ENCODE measurements at places on chromosomes 1 and 21.

DNA sequence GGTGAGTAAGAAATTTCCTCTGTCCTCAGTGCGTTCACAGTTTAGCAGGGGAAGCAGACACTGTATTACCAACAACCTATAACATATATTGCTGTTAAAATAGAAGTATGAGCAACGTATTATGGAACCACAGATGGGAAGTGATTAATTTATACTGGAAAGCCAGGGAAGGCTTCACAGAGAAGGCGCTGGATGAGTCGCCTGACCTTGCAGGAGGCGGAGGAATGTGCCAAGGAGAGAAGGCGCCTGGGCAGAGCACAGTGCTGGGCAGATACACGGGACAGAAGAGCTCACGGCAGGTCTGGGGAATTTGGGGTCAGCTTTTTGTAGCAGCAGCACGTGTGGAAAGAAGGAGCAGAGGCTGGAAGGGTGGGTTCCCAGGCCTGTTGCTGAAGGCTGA lies 116.3 kb downstream of the DHRS3 start:
- no peak for DNase-seq

DNA sequence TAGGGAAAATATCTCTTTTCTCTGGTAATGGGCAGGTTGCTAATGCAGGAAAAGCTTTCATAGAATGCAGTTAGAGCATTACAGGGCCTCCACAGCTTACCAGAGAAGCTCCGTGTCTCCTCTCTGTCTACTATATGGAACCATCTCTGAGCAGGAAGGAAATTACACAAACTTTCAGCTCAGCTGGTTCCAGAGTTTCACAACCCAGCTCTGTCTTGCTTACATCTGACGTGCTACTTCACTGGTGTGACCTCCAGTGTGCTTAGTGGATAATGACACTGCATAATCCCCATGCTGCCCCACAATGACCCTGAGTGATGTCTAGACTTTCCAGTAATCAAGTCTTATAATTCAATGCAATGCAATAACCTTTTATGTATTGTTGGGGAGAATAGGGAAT lies 4.3 kb upstream of the FGGY start:
- peak; percentile 88 for DNase-seq

GRCh38 chr1:183980951-183981525 lies 56.5 kb downstream of the COLGALT2 start:
- no peak for DNase-seq

DNA sequence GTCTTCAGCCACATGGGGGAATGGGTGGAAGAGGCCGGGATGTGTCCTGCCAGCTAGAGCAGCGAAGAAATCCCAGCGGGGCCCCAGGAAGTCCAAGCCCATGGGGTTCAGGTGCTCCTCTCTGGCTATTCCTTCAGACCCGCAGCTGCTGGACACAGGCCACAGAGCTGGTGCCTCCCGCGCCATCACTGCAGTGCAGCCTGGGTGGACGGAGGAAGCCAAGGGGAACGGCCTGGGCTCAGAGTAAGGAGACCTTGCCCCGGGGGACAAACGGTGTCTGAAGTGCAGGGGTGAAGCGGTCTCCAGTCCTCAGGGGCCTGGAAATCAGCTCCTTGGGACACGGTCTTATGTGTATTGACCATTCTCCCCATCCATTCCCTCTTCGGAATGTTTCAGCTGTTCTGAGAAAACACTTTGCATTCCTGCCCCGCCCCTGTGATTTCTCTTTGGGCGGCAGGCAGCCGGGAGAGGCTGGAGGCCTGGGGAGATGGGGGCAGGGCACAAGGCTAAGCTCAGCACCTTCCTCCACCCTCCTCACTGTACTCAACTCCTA lies 18.4 kb downstream of the MTHFR start:
- DNase-seq = no peak

- no peak for DNase-seq
These were observed 13.1 kb downstream of the PRKAA2 start for GRCh38 chr1:56658254-56658653.

DNA sequence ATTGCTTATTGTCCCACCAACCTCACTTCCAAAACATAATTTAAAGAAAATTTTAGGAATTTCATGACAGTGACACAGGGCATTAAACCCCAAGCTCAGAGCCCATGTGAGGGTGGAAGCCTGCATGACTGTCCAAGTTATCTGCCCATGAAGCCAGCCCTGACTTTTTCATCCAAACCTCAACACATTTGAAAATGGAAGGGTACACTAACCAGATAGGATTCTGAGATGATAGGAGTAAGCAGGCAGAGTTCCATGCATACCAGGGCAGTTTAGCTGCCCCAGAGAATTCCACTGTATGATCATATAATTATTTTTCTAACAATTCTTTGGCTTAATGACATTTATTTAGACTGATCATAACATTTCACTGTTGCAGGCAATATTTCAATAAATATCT lies 986.0 kb downstream of the TTLL7 start:
- no peak for DNase-seq

- DNase-seq = no peak
These were observed 69.3 kb downstream of the EPB41 start for GRCh38 chr1:28983509-28984310.

DNA sequence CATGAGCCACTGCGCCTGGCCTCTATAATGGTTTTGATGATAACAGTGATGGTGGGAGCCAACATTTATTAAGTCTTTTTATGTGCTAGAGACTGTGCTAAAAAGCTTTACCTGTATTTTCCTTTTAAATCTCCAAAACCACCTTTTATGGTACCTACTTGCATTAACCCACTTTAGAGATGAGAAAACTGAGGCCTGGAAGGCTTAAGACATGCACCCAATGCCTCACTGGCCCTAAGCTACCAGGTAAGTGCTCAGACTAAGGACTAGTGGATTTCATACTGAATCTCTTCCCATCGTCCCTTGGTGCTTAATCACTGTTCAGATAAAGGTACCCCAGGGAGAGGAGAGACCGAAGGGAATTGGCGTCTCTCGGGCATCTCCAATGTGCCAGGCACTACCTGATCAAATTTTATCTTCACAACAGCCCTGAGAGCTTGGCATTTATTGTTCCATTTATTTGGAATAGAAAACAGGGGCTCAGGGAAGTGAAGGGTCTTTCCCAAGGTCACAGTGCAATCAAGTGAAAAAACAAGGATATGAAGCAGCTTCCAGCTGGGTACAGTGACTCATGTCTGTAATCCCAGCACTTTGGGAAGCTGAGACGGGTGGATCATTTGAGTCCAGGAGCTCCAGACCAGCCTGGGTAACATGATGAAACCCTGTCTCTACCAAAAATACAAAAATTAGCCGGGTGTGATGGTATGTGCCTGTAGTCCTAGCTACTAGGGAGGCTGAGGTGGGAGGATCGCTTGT lies 84.2 kb downstream of the LACTBL1 start:
- DNase-seq = no peak

DNA sequence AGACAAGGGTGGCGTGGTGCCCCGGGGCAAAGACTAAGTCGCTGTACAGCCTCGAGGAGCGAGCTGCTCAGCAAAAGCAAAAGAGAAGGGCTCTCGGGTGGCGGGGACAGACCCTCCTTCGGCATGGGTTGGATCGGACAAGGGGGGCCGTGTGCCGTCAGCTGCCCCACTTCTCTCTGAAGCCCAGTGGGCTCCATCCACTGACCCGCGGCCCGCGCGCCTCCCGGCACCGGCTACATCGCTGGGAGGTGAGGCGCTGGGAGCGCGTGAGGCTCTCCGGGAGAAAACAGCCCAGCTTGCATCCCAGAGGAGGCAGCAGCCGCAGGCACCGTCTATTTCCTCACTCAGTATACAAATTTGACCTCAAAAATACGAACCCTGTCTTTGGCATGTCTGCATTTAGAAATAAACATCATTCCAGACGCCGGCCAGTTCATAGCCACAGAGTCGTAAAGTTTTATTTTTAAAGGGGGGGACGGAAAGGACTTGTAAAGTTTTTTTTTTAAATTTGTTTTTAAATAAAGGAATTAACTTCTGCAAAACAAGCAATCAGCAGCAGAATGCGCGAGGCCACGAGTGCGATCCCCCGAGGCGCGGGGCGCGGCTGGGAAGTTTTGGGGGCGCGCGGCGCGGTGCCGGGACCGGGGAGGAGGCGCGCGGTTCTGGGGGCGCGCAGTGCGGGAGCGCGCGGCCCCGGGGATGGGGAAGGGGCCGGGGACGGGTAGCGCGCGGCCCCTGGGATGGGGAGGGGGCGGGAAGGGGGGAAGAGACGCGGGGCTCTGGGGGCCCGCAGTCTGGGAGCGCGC lies 689 bp upstream of the GPR137B start:
- no peak for DNase-seq

DNA sequence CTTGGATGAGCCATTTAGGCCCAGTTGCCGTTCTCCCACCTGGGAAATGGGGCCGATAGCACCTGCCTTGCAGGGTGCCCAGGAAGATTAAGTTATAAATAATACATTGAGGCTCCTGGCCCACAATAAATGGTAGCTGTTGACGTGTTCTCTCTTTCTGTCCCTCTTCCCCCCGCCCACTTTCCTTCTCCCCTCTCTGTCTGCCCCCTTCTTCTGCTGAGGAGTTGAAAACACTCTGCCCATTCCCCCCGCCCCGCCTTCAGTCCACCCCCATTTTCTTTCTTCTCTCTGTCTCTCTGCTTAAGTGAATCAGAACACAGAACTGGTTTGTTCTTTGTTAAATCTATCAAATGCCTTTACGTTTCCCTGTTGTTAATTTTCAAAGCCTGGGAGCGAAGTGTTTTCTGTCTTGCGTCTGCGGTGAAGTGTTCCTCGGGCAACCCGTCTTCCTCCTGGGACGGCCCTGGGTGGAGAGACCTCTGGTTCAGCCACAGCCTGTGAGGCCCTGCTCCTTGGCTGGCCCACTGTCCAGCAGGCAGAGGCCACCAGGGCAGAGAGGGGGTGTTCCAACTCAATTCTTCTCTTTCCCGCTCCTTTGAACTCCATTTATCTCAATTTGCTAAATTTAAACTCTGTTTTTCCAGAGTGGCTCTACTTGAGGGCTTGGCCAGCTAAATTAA lies 29.3 kb upstream of the SELENON start:
- no peak for DNase-seq

GRCh38 chr1:210908257-210908656 lies 225.7 kb downstream of the KCNH1 start:
- no peak for DNase-seq

DNA sequence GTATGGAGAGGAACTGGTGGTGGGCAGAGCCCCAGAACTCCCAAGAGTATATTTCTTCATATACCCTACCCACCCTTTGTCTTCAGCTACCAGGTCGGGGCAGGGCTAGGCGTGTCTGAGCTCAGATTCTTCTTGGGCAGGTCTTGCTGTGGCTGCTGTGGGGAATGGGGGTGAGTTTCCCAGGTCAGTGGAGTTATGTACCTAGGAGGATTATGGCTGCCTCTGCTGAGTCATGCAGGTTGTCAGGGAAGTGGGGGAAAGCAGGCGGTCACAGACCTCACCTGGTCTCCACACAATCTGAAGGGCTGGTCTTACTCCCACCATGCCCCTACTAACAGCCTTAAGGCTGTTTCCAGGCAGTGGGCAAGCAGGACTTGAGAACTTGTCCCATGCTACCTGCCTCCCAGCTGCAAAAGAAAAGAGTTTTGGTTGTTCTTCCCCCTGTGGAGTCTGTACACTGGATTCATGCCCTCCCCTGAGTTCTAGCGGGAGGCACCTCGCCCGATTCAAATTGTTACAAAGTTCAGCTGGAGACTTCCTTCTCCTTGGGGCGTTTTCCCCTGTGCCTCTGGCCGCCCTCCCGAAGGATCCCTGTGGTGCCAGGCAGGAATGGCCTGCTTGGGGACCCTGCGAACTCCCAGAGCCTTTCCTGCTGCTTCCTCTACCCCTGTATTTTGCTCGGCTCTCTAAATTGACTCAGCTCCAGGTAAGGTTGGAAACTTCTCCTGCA lies 58.6 kb downstream of the NPHS2 start:
- no peak for DNase-seq

GRCh38 chr1:8297245-8297644 lies 20.7 kb upstream of the SLC45A1 start:
- no peak for DNase-seq

- DNase-seq = no peak
These were observed 52.7 kb downstream of the PKN2 start for GRCh38 chr1:88736633-88737248.
